ENCODE measurements at places on chromosomes 13 and 19.
A peak's percentile ranks its signal among the peaks of the same experiment; 100 is the strongest.

DNA sequence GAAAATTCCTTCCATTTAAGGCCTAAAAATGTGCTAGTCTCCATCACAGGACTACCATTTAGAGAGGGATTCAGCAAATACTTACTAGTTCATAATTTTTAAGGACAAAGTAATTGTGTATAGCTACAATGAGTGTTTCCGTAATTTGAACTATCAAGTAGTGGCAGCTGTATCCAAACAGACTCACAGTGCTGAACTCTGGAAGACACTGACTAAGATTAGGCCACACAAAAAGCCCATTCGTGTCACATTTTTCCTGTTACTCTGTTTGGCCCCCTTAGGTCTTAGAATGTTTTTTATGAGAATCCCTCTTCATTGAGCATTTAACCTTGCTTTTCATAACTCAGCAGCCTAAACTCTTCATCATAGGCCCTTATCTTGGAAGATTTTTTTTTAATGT, 731.2 kb upstream of the PCDH9 start:
- no peak overlapping the region for H3K27ac ChIP-seq
- no peaks in the 10 kb centered on the region for H3K36me3 ChIP-seq
- H3K4me3 ChIP-seq = no peak overlapping the region
- no peak for DNase-seq
- no peaks in the 10 kb centered on the region for H3K27me3 ChIP-seq

DNA sequence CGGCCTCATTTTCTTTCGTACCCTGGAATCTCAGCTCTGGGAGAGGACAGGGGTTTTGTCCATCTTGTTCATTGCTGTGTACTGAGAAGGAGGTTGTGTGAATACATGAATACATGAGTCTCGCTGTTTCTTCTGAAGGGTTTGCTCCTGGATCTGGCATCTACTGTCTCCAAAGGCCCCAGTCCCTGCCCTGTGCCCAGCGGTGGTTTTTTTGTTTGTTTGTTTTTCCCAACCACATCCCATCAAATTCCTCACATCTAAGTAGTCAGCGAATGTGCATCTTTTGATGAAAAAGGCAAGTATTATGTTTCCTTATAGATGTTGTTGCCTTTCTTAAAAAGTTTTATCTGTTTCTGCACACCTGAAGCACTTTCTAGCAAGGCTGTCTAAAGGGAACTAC, 12.5 kb downstream of the DCAF15 start:
- DNase-seq = no peak
- no peaks in the 10 kb centered on the region for H3K27me3 ChIP-seq
- no peak overlapping the region for H3K4me3 ChIP-seq
- H3K4me1 ChIP-seq = no peaks in the 10 kb centered on the region

GRCh38 chr13:61908906-61909615, 493.4 kb upstream of the PCDH20 start:
- no peak overlapping the region for H3K27ac ChIP-seq
- H3K4me3 ChIP-seq = no peak overlapping the region
- H3K36me3 ChIP-seq = no peaks in the 10 kb centered on the region
- no peaks in the 10 kb centered on the region for H3K27me3 ChIP-seq
- DNase-seq = no peak

DNA sequence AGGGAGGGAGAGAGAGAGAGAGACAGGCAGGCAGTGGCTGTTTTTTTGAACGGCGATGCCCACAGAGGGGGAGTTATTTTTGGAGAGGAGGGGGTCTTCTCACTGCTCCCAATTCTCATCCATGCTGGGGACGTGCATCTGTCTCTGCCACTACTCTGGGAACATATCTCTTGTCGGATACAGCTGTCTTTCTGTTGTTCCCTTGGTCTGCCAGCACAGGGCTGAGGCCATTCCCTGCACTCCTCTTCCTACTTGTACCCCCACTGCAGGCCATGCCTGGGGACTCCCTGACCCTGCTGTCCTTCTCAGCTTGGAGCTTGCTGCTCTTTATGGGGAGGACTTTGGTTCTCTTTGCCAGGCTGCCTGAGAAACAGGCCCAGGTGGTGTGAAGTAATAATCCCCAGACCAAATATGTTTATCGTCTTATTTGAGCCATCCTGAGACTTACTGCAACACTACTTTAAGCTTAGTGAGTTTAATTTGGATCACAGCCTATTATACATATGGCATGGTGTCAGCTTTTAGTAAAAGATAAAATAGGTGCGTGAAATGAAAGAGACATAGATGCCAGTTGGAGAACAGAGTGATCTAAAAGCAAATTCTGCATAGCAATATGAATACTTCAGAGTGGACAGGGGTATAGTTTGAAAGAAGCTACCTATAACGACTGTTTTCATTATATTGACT, 19.1 kb downstream of the LRCH1 start:
- H3K4me3 ChIP-seq = no peak overlapping the region
- H3K36me3 ChIP-seq = no peaks in the 10 kb centered on the region
- peaks cover 14% of the 10 kb centered on the region for H3K4me1 ChIP-seq
- no peak for DNase-seq

DNA sequence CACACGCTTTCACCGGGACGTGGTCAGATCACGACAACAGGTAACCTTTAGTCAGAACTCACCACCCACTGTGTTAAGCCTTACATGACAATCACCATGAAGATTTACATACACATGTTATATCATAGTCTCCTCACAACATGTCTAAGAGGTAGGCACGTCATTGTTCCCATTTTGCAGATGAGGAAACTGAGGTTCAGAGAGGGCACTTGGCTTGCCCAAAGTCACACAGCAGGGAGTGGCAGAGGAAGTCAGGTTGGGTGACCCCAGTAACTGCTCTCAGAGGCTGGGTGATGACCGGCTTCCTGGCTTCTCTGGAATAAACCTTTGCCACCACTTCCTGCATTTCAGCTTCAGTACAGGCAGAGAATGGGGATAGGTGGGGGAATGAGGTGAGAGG, 5.3 kb downstream of the KLK10 start:
- no peaks in the 10 kb centered on the region for H3K27me3 ChIP-seq
- no peak for DNase-seq
- no peak overlapping the region for H3K27ac ChIP-seq
- no peaks in the 10 kb centered on the region for H3K36me3 ChIP-seq
- no peak overlapping the region for H3K4me3 ChIP-seq

DNA sequence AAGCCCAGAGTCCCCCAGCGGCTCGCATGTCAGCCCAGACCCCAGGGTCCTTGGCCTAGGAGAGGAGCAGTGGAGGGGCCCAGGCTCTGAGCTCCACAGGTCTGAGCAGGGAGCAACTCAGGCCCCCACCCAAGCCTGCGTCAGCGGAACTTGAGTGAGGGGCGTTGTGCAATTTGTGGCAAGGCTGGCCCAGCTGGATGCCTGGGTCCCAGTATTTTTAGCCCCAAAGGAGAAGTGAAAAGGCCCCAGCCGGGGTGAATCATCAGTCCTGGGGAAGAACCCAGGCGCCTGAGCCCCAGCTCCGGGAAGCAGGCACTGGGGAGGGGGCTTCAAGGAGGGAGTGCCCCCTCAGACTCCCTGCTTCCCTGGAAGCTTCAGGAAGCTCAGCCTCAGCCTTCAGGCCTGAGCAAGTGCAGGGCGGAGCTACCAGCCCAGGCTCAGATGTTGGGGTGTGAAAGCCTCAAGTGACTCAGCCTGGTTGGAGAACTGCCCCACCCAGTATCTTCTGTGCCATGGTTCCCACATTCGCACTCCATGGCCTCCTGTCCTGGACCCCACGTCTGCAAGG, 7.2 kb downstream of the MED29 start:
- DNase-seq = peak; percentile 48
- no peaks in the 10 kb centered on the region for H3K36me3 ChIP-seq
- no peak overlapping the region for H3K4me3 ChIP-seq
- peak overlapping the region; percentile 71 for H3K27ac ChIP-seq
- H3K27me3 ChIP-seq = no peaks in the 10 kb centered on the region

GRCh38 chr13:36420437-36420891, 11.8 kb upstream of the CCNA1 start:
- no peak overlapping the region for H3K27ac ChIP-seq
- DNase-seq = peak; percentile 69
- H3K27me3 ChIP-seq = no peaks in the 10 kb centered on the region
- peaks cover 2% of the 10 kb centered on the region for H3K4me1 ChIP-seq

- no peaks in the 10 kb centered on the region for H3K36me3 ChIP-seq
- H3K27me3 ChIP-seq = no peaks in the 10 kb centered on the region
- H3K4me3 ChIP-seq = no peak overlapping the region
- H3K4me1 ChIP-seq = no peaks in the 10 kb centered on the region
These were observed 806.8 kb upstream of the SLITRK5 start for GRCh38 chr13:86864376-86864775.

DNA sequence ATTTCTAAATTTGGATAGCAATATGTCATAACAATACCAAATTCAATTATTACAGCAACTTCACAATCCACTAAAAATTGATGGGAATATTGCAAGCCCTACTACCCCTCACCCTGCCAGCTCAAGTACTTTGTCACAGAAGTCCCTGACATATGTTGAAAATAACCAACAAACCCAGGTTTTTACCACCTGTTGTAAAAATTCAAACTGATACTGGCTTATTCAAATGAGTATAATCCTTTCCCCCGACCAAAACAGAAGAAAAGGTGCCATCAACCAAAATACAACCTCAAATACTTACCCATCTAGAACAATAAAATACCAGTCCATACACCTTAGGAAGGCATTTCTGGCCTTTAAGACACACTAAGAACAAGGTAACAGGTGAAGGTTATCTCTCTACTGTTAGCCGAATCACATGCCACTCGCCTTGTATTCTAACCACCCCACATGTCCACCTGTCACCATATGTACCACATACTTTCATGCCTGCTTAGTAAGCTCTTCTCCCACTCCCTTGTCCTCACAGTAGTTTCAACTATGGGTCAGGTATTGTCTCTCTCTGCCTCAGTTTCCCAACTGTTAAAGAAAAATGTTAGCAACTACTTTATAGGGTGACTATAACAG, 53.1 kb downstream of the USP12 start:
- H3K27ac ChIP-seq = no peak overlapping the region
- peaks cover 6% of the 10 kb centered on the region for H3K4me1 ChIP-seq
- DNase-seq = no peak
- no peaks in the 10 kb centered on the region for H3K36me3 ChIP-seq
- H3K27me3 ChIP-seq = no peaks in the 10 kb centered on the region

DNA sequence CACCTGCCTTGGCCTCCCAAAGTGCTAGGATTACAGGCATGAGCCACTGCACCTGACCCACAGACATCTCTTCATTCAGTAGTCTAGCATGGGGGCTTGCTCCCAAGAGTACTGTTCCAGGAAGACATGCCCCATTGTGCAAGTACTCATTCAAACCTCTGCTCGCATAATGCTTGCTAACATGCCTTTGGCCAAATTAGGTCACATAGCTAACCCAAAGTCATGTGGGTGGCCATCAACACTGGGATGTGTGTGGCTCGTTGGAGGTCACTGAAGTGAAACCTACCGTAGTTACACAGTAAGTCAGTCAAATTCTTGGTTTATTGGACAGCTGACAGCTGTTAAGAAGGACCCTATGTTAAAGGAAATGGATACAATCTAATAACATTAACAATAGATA, 20.3 kb downstream of the RFXAP start:
- no peak overlapping the region for H3K4me3 ChIP-seq
- no peaks in the 10 kb centered on the region for H3K36me3 ChIP-seq
- H3K27me3 ChIP-seq = no peaks in the 10 kb centered on the region
- no peak for DNase-seq

DNA sequence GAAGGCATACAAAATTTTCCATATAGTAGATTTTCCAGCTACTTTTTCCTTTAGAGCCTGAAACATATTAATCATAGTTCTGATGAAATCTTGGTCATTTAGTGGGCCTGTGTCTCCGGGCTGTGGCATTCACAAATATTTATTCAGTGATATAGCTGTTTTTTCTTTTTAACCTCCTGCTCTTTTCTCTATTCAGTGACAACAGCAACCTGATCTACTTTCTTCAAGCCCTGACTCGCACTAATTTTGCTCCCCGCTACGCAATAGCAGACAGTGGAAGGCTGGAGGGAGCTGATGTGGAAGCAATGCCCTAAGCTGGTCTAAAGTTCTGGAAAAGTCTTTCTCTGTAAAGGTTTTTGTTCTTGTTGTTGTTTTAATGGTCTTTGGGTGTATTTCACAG, 289.7 kb downstream of the SLITRK6 start:
- H3K27ac ChIP-seq = no peak overlapping the region
- H3K36me3 ChIP-seq = no peaks in the 10 kb centered on the region
- H3K4me1 ChIP-seq = no peaks in the 10 kb centered on the region
- no peaks in the 10 kb centered on the region for H3K27me3 ChIP-seq

DNA sequence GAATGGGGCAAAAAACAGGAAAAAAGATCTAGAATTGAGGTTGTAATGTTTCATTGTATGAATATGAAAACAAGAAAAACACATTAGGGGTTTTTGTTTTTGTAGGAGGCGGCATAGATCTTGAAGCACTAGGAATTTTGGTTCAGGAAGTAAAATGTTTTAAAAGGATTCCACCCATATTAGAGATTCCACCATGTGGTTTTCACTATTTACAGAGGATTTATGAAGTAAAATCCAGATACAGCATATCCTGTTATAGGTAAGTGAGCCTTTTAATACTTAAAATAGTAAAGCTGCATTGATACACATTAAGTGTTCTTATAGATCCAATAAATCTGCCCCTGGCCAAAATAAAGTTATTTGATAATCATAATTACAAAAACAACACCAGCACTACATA, 61.4 kb downstream of the MICU2 start:
- no peak overlapping the region for H3K27ac ChIP-seq
- no peak overlapping the region for H3K4me3 ChIP-seq
- H3K36me3 ChIP-seq = no peaks in the 10 kb centered on the region
- no peaks in the 10 kb centered on the region for H3K4me1 ChIP-seq
- no peak for DNase-seq
- H3K27me3 ChIP-seq = no peaks in the 10 kb centered on the region

GRCh38 chr19:34692549-34692948, 15.1 kb downstream of the ZNF302 start:
- H3K27ac ChIP-seq = no peak overlapping the region
- DNase-seq = no peak
- H3K27me3 ChIP-seq = no peaks in the 10 kb centered on the region

GRCh38 chr13:51770681-51771417, 33.1 kb downstream of the DHRS12 start:
- peaks cover 14% of the 10 kb centered on the region for H3K4me1 ChIP-seq
- H3K4me3 ChIP-seq = no peak overlapping the region
- H3K36me3 ChIP-seq = no peaks in the 10 kb centered on the region
- DNase-seq = no peak

All from ovary (tissue), 10 donors.